ENCODE measurements at places on chromosomes 1 and 21. TPM values are rescaled to one million over a fixed set of nuclear protein-coding genes. Genes with fewer than 3 reads are reported as not detected.

DNA sequence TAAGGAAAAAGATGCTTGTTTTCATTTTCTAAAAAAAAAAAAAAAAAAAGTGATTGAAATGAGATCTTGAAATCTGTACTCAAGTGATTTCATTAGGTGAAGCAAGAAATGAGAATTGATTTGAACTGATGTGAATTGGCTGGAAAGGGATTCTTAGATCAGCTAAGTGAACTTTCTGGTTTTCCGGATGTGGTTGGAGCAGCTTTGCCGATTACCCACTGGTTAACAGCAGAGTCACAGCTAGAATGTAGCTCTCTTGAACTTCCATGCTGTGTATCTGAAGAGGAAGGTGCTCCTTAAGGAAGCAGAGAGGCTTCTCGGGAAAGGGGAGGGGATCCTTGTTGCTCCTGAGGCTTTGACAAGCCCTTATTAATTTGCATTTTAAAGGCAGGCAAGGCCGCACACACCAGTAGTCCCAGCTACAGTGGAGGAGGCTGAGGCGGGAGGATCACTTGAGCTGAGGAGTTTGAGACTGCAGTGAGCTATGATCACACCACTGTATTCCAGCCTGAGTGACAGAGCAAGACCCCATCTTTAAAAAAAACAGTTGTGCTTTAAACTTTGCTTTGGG is 28.7 kb upstream of the PWP2 start:
- DNase-seq, result no peak

DNA sequence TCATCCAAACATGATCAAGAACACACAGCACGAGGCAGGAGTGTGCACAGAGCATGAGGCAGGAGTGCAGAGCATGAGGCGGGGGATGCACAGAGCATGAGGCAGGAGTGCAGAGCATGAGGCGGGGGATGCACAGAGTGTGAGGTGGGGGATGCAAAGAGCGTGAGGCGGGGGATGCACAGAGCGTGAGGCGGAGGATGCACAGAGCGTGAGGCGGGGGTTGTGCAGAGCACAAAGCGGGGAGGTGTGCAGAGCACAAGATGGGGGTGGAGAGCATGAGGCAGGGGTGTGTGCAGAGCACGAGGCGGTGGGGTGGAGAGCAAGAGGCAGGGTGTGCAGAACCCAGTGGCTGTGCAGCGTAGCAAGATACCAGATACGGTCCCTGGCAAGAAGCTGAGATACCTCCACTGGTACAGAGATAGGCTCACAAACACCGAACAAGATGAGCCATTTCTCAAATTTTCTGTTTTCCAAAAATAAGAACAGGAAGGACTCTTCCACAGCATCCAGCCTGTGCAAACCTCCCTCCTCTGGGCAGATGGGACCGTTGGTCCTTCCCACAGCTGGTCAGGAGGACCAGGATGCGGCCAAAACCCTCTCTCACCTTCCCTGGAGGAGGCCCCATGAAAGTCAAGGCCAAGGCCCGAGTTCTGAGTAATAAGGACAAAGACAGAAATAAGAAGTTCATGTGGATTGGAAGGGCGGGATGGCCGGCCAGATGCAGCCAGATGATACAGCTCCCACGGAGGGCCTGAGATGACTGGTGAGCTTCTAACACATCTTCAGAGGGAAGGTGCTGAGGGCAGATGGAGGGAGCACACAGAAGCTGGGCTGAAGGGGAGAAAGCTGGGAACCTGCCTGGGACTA is 12.0 kb downstream of the SPATC1L start:
- DNase-seq, result no peak

- no peak for DNase-seq
Measured at GRCh38 chr1:212035835-212036605, 472 bp downstream of the DTL start.

HPDL gene
- total RNA-seq, result 0.80 TPM

CFHR3 gene
- 0.23 TPM for total RNA-seq

- DNase-seq, result no peak
Measured at GRCh38 chr1:178844436-178844835, 26.4 kb downstream of the ANGPTL1 start.

GRCh38 chr1:173195596-173196088 is 11.5 kb downstream of the TNFSF4 start:
- DNase-seq, result no peak

SMCP gene
- not detected for total RNA-seq

DNA sequence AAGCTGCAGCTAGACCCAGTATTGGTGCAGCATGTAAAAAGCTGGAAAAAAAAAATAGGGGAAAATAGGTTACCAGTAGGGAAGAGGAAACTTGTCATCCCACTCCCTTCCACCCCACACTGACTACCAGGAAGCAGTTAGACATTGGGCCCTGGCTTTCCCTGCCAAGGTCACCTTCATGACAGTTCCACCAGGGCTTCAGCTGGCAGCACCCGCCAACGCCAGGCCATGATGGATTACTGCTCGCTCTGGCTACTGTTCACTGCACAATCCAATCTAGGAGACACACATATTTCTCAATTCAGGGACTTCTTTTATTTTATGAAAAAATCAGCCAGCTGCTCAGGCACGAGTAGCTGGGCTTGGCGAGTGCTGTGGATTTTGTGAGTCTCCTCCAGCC is 127.7 kb downstream of the DMRTA2 start:
- no peak for DNase-seq
